CD4-positive, CD25-positive, alpha-beta regulatory T cell (primary cell): ENCODE measurements at places on chromosomes 4 and X. TPM values are rescaled to one million over a fixed set of nuclear protein-coding genes. Genes with fewer than 3 reads are reported as not detected.
A peak's percentile ranks its signal among the peaks of the same experiment; 100 is the strongest.

- peak; percentile 45 for DNase-seq
- H3K4me1 ChIP-seq = no peaks in the 10 kb centered on the region
- no peak overlapping the region for H3K27ac ChIP-seq
- no peaks in the 10 kb centered on the region for H3K36me3 ChIP-seq
- H3K27me3 ChIP-seq = peaks cover 4% of the 10 kb centered on the region
Measured at GRCh38 chr4:15457406-15458201, 12.1 kb upstream of the CC2D2A start.

GRCh38 chr4:144748814-144749555 is 103.0 kb downstream of the HHIP start:
- H3K27me3 ChIP-seq = no peaks in the 10 kb centered on the region
- DNase-seq = no peak
- H3K4me1 ChIP-seq = no peaks in the 10 kb centered on the region
- no peak overlapping the region for H3K27ac ChIP-seq
- no peak overlapping the region for H3K4me3 ChIP-seq

GRCh38 chr4:57191523-57192034 is 81.4 kb upstream of the IGFBP7 start:
- H3K36me3 ChIP-seq = no peaks in the 10 kb centered on the region
- H3K27me3 ChIP-seq = no peaks in the 10 kb centered on the region

- no peaks in the 10 kb centered on the region for H3K4me1 ChIP-seq
- no peak overlapping the region for H3K27ac ChIP-seq
- H3K27me3 ChIP-seq = no peaks in the 10 kb centered on the region
- no peaks in the 10 kb centered on the region for H3K36me3 ChIP-seq
- no peak overlapping the region for H3K4me3 ChIP-seq
Measured at GRCh38 chr4:15148199-15148598, 145.9 kb downstream of the CPEB2 start.

DNA sequence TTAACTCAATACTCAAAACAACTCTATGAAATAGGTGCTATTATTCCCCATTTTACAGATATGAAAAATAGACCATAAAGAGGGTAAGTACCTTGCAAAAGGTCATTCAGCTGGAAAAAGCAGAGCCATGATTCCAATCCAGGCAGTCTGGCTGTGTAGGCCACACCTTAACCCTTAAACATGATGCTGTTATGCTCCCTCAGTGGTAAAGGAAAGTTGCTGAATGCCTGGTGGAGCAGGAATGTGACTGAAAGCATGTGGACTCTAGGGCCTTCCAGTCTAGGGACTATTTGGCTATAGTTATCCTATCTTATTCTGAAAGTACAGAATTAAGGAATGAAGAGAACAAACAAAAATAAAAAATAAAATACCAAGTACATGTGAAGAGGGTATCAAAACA is 19.6 kb downstream of the RP2 start:
- no peak overlapping the region for H3K4me3 ChIP-seq
- H3K4me1 ChIP-seq = no peaks in the 10 kb centered on the region
- no peaks in the 10 kb centered on the region for H3K27me3 ChIP-seq
- no peak overlapping the region for H3K27ac ChIP-seq

- H3K4me3 ChIP-seq = no peak overlapping the region
- H3K36me3 ChIP-seq = no peaks in the 10 kb centered on the region
- H3K27me3 ChIP-seq = no peaks in the 10 kb centered on the region
- no peak overlapping the region for H3K27ac ChIP-seq
Measured at GRCh38 chr4:159725571-159725970, 622.7 kb downstream of the RAPGEF2 start.

DNA sequence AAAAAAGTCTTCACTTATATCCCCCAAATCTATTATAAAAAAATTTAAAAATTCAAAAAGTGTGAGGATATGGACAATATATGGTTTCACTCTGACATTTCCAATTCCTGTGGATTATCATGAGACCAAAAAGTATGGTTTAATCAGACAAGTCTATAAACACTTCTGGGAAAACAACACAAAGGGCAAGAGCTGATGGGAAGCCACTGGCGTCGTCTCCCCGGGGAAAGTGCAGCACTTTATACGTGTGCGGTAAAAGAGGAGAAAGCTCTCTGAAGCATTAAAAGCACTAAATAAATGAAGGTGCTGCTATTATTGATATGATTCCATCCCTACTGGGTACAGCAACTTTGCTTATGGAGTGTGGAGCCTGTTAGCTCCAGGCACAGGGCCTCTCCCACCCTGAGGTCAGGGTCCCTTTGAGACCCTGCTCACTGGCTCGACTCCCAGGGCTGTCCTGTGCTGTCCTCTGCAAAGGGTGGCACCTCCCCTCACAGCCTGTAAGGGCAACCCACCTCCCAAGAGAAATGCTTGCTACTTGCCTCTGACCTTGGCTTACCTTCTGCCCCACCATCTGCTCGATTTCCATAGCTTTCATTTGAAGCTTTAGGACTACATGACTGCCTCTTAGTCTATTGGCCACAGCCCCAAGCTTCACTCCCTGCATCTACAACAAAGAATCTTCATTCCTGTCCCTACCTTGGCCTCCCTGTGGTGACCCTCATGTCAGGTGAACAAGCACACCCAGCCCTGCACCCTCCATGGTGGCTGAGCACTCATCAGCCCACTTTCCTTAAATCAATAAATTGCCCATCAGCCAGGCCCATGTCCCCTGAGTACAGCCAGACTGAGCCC is 248.6 kb downstream of the HNRNPD start:
- no peak overlapping the region for H3K4me3 ChIP-seq
- no peak overlapping the region for H3K27ac ChIP-seq
- H3K4me1 ChIP-seq = peaks cover 7% of the 10 kb centered on the region
- H3K36me3 ChIP-seq = no peaks in the 10 kb centered on the region
- no peaks in the 10 kb centered on the region for H3K27me3 ChIP-seq
- DNase-seq = no peak

- no peak overlapping the region for H3K27ac ChIP-seq
- H3K36me3 ChIP-seq = no peaks in the 10 kb centered on the region
- H3K4me1 ChIP-seq = no peaks in the 10 kb centered on the region
- H3K27me3 ChIP-seq = no peaks in the 10 kb centered on the region
- no peak for DNase-seq
- no peak overlapping the region for H3K4me3 ChIP-seq
Measured at GRCh38 chrX:133771086-133771646, 214.2 kb downstream of the GPC3 start.

DNA sequence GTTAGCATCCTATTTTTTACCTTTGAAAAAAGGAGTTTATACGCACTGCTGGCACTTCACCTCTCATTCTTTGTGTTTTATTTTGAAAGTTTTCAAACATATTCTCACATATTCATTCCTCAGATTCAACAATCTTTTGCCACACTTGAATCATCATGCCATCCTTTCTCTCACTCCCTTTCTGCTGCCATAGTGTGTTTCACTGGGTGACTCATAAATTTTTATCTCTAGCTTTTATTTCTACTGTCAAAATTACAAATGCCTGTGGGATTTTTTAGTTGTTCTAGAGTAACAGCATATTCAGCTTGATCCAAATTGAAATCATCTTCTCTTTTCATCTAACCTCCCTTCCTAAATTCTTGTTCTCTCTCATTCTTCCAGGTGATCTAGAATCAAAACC is 28.0 kb downstream of the MFSD8 start:
- no peaks in the 10 kb centered on the region for H3K4me1 ChIP-seq
- H3K27me3 ChIP-seq = no peaks in the 10 kb centered on the region
- H3K4me3 ChIP-seq = no peak overlapping the region
- H3K36me3 ChIP-seq = peaks cover 18% of the 10 kb centered on the region

DNA sequence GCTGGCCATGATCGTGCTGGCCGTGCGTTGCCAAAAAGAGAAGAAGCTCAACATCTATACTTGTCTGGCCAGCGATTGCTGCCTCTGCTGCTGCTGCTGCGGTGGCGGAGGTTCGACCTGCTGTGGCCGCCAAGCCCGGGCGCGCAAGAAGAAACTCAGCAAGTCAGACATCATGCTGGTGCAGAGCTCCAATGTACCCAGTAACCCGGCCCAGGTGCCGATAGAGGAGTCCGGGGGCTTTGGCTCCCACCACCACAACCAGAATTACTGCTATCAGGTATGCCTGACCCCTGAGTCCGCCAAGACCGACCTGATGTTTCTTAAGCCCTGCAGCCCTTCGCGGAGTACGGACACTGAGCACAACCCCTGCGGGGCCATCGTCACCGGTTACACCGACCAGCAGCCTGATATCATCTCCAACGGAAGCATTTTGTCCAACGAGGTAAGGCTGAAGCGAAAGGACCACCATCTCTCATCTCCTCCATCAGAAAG is 3.3 kb downstream of the PCDH10 start:
- H3K27ac ChIP-seq = no peak overlapping the region
- H3K4me1 ChIP-seq = no peaks in the 10 kb centered on the region
- no peaks in the 10 kb centered on the region for H3K36me3 ChIP-seq

The BBS12 gene
- 1.4 TPM for total RNA-seq

The MAP3K15 gene
- not detected for total RNA-seq
